ENCODE measurements at places on chromosomes 16 and 17.

- DNase-seq, result peak; percentile 31
Measured at GRCh38 chr17:44348234-44348987, 3.3 kb downstream of the GRN start.

DNA sequence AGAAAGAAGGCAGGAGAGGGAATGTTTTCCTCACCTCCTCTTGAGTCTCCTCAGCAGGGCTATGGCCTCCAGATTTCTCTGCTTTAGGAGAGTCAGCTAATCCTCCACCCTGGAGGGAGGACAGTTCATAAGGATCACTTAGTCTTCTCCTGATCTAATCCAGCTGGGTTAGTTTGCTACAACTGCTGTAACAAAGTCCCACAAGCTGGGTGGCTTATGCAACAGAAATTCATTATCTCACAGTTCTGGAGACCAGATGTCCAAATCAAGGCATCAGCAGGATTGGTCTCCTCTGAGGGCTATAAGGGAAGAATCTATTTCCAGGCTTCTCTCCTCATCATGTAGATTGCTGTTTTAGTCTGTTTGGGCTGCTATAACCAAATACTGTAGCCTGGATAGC is 40.6 kb upstream of the XYLT1 start:
- DNase-seq, result no peak

DNA sequence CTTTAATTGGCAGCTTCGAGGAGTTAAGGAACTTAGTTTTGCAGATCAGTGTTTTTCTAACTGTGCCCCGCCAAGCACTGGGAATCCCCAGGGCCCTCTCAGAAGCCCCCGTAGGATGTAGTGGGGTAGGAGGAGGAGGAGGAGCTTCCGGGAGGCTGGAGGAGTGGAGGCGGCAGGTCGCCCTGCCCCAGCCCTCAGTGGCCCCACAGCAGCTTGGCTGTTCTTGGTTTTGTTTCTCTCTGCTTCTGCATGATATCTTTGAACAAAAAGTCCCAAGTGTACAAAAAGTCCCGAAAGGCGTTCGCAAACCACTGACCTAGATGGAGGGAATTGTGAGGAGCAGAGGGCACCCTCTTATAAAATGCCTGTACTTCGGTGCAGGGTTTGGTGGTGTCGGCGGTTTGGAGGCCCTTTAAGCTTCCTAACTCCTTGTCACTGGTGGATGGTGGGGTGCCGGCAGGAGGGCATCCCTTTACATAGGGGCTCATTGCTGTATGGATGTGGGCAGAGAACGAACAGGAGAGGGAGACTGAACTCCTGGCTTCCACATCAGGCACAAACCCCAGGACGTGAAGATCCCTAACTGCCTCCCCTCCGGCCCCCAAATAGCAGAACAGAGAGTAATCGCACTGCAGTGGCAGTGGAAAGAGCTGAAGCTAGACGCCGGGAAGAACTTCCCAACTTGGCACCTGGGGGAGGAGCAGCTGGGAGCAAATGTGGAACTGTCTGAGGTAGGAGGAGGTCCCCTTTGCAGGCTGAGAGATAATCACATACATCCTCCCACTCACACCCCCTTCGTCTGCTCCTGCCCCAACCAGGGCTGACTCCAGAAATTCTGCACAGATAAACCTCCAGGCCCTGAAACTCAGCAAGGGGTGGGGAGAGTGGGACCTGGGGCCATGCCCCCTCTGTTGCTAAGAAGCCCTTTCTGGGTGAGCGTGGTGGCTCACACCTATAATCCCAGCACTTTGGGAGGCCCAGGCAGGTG is 20.1 kb downstream of the EPOP start:
- no peak for DNase-seq

- peak; percentile 47 for DNase-seq
Measured at GRCh38 chr17:42720996-42721583, 23.8 kb downstream of the EZH1 start.

DNA sequence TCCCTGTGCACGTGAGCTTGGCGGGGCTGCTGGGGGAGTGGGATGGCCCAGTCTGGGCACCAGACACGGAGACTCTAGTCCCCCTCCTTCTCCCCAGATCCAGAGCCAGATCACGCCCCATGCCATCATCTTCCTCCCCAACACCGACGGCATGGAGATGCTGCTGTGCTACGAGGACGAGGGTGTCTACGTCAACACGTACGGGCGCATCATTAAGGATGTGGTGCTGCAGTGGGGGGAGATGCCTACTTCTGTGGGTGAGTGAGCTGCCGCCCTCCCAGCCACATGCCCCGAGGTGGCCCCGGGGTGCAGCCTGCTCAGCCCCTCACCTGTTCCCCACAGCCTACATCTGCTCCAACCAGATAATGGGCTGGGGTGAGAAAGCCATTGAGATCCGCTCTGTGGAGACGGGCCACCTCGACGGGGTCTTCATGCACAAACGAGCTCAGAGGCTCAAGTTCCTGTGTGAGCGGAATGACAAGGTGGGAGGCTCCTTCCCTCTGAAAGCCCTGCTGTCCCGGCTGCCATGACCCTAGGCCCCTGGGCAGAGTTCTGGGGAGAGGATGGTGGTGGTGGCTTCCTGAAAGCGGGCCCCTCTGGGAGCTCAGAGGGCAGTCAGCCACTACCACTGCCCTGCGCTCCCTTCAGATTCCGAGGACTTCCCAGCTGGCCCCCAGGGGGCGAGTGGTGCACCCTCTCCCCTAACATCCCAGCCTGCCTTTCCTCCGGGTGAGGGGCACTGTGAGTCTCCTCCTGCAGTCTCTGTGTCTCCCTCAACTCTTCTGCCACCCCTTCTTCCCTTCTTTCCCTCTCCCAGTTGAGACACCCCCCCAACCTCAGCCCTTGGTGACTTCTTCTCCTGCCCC is 2.8 kb upstream of the C17orf107 start:
- no peak for DNase-seq

GRCh38 chr17:80180192-80180591 is 10.4 kb downstream of the CARD14 start:
- no peak for DNase-seq

- no peak for DNase-seq
Measured at GRCh38 chr16:20897253-20897897, 2.8 kb downstream of the DCUN1D3 start.

DNA sequence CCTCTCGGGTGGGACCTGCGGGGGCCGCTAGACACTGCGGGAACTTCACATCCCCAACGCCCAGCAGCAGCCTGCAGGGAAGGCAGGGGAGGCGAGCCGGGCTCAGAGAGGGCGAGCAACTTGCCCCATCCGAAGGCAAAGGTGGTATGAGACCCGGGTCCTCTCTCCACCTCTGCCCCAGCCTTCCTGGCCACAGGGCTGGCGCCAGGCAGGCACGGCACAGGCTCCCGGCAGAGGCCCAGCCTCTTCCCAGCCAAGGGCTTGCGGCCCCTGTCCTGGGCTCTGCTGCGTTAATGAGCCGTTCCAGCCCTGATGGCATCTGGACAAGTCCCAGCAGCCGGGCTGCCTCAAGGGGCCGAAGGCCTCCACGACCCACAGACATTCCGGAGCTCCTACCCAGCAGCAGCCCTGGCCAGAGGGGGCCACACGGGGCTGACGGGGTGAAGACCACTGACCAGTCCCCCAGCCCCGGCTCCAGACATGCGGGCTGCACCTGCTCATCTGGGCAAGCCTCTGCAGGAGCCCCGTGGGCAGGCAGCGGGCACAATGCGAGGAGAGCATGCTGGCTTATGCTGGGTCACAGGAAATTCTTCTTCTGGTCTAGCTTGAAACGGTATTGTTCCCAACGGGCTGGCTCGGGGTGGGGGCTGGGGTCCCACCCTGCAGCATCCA is 1.2 kb upstream of the HS3ST6 start:
- no peak for DNase-seq

GRCh38 chr16:11131706-11132105 is 124.3 kb downstream of the SOCS1 start:
- no peak for DNase-seq

DNA sequence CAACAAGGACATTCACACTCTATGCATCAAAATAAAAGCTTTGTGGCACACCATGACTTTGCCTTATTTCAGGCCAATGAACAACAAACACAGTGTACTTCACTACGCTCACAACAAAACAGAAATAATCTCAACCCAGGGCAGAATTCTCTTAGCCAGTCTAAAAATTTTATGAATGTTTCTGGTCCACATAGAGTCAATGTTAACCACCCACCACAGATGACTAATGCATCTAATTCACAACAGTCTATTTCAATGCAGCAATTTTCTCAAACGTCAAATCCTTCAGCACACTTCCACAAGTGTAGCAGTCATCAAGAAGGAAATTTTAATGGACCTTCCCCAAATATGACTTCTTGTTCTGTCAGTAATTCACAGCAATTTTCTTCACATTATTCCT is 101.7 kb downstream of the CHD9 start:
- DNase-seq, result no peak

DNA sequence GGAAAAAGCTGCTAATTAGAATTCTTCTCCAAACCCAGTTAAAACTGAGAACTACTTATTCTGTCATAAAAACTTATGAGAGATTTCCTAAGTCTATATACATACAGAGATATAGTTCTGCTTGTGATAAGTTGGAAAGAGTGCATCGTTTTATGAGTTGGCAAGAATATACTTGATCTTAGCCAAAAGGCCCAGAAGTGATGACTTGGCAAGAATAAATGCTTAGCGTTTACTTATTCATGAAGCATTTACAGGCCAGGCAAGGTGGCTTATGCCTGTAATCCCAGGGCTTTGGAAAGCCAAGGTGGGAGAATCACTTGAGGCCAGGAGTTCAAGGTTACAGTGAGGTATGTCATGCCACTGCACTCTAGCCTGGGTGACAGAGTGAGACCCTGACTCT is 81.7 kb downstream of the CYB561 start:
- no peak for DNase-seq

DNA sequence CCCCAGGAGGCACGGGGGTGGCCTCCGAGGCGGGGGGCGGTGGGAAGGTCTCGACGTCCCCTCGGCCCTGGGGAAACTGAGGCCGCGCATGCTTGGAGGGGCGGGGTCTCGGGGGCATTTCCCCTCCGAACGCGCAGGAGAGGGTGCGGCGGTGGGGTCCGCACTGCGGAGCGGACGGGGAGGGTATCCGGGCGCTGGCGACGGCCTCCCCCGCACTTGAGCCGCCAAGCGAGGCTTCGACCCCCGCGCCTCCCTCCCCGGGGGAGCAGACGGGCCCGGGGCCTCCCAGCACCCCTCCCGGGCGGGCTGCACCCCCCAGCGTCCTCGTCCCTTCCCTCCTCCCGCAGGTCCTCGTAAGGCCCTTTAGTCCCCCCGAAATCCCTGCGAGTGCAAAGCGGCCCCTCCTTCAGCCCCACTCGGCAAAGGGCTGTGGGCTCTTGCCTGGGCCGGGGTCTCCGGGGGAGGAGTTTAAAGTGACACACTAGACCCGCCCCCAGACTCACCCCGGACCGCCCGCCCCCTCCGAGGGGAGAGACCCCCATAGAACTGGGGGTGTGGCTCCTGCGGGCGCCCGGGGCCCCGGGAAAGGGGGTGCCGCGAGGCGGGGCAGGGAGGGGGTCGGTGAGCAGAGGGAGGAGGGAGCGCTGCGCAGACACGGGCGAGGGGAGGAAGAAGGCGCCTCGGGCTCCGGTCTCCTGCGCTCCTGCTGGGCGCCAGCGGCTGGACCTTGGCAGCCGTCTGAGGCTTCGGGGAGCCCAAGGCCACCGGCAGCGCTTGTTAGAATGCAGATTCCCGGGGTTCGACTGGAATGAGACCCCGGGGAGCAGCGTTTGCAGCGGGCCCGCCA is 632 bp downstream of the BAIAP3 start:
- no peak for DNase-seq

DNA sequence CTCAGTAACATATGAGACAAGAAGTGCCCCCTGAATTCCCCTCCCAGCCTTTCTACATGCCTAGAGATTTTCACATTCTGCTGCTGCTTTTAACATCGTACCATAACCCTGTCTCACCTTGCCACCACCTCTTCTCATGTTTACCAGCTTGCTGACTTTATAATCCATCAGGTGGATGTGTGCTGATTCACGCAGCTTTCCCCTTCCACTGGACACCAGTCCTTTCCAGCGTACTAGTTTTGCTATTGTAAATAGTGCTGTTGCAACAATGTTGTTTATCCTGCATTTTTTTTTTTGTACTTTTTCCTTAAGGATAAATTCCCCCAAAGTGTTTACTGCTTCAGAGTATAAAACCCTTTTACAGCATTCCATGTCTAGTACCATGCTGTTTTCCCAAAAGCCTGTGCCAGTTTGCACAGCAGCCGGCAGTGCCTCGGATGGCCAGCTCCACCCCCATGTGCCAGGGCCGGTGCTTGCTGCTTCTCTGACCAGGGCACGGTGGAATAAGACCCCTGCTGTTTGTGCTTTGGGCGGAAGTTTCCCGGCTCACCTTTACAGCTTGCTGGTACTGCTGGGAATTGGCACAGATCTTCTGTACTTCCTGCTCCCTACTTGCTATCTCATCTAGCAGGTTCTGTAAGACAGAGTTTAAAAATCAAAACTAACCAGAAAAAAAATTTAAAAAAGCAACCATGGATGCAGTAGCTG is 41.3 kb downstream of the UBN1 start:
- no peak for DNase-seq

- no peak for DNase-seq
Measured at GRCh38 chr16:51120730-51121347, 30.2 kb downstream of the SALL1 start.

- DNase-seq, result no peak
Measured at GRCh38 chr17:46795379-46795952, 23.0 kb downstream of the WNT3 start.

- DNase-seq, result no peak
Measured at GRCh38 chr16:85127379-85127723, 15.1 kb upstream of the CIBAR2 start.

- no peak for DNase-seq
Measured at GRCh38 chr17:71084219-71084618, 914.9 kb downstream of the KCNJ2 start.

- no peak for DNase-seq
Measured at GRCh38 chr17:32515677-32516383, 29.0 kb downstream of the CDK5R1 start.

DNA sequence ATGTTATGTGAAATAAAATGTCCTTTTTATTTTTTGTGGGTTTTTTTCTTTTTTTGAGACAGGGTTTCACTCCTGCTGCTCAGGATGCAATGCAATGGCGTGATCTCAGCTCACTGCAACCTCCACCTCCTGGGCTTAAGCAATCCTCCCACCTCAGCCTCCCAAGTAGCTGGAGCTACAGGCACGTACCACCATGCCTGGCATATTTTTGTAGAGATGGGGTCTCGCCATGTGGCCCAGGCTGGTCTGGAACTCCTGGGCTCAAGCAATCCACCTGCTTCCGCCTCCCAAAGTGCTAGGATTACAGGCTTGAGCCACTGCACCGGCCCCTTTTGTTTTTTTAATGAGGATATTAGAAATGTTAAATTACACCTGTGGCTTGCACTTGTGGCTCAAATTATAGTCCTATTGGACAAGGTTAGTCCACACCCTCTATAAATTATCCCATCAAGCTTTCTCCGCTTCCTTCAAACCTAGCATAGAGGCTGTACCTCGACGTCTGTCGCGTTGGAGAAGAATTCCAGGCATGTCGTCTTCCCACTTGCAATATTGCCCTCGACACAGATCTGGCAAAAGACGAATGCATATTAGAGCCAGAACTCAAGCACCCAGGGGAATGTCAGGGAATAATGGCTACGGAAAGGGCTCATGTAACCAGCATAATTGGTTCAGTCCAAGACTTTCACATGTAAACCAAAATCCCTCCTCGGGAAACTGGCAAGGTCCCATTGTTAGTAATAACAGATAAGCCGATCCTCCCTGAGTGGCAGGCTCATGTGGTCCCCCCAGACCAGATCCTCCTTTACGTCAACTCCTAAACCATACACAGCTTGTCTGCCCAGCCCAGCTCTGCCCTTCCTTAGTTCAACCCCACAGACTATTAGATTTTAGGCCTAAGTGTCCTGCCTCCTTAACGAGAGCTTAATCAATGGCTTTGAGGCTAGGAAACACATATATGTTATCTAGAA is 8.2 kb downstream of the TK2 start:
- no peak for DNase-seq

Data from amygdala (tissue), 56 donors.